ENCODE measurements at places on chromosomes 6 and 20.

DNA sequence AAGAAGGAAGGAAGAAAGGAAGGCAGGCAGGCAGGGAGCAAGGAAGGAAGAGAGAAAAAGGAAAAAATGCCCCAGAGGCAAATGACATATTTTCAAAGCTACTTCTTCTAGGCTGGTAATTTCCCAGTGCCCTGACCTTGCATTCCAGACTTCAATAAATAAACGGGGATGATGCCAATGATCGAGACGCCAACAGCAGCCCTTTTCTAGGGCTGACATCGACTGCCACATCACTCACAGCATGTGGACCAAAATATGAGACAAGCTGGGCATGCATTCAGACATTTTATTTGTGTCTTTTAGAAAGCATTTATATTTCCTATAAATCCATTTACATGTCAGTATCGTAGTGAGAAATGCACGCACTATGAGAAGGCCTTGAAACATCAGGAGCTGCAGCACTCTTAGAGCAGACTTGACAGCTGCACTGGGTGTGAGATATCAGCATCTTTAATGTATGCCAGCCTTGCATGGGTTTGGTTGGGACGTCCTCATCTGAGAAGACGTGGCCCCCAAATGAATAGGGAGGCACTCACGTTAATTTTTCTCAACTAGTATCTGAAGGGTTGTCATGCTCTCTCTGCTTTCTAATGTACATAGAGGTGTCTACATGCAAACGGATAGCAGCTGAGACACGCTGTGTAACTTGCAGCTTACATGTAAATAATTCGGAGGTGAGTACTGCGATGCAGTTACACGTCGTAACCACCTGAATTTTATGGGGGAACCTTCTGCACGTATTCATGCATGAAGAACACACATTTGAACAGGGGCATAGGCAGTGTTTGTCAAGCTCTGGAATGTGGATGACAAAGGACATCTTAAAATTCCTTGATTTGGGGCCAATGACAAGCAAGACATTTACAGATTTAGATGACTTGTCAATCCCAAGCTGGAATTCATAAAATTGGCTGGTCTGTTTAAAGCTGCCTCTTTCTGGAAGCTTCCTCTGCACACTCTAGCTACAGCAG, 149.1 kb upstream of the AGPAT4 start:
- no peak for DNase-seq

- DNase-seq, result no peak
Observed at GRCh38 chr20:16801919-16802651, 53.9 kb downstream of the OTOR start.

- no peak for DNase-seq
Observed at GRCh38 chr20:64064145-64064698, 1.2 kb downstream of the TCEA2 start.

DNA sequence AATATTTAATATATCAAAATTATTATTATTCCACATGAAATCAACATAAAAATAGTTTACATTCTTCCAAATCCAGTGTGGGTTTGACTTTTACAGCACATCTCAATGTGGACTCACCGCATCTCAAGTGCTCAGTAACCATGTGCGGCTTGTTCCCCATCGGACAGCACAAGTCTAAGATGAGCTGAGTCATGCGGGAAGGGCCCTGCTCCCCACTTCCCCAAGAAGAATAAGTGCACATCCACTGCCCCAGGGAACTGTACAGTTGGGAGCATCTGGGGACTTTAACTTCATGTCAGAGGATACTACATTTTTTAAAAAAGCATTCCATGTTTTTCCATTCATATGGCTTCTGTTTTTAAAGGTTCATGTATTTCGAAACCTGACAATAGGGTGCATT, 325.6 kb downstream of the BTBD3 start:
- DNase-seq, result no peak

DNA sequence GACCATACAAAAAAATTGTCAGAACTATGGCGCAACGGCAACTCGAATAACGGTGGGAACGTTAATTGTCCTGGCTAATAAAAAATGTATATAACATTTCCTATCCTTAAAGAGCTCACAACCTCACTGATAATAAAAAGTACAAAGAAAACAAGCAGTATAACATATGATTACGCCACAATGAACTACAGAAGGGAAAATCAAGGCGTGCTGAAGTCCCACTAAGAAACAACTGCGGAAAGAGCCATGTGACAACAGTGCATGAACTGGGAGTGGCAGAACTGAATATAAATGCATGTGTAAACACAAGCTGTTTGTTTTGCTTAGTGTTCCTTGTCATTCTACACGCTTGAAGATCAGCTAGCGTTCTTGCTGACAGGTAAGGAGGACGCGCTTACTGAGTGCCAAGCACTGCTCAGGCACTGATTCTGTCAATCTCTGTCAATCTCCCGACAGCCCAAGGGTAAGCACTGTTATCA, 466 bp upstream of the PSMB1 start:
- DNase-seq, result no peak

GRCh38 chr6:113843500-113844073, 13.6 kb upstream of the MARCKS start:
- no peak for DNase-seq

DNA sequence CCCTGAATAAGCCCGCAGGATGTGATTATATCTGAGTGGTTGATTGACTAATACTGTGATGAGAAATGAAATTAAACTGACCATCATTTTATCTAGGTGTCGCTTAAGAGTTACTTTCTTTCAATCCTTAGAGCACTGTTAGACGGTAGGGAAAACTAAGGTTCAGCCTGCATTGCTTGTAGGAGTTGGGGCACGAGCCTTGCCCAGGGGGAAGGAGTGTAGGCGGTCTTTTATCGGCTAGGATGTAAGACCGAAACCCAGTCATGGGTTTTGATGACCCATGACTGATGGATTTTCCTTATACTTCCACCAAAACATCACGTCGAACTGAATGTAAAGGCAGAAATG, 392 bp upstream of the TASP1 start:
- no peak for DNase-seq

DNA sequence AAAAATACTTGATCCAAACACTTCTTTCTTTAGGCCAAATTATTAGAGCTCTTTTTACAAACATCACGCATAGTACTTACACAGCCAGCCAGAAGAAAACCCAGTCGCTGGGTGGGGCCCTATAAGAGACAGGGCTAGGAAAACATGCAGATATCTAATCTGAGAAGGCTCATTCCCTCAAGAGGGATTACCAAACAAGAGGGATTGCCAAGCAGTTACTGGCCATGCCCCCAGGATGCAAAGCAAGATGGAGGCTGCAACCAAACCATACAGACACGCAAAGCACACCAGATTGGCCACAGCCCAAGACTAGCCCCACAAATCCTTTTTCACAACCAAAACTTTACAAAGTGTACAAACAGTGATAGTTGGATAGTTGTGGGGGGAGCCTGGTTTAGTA, 1235.4 kb upstream of the GJE1 start:
- DNase-seq, result no peak

Measured in thoracic aorta (tissue), 2 donors.